ENCODE measurements at places on chromosomes 16 and 17. TPM values are rescaled to one million over a fixed set of nuclear protein-coding genes. Genes with fewer than 3 reads are reported as not detected.

The SOST gene
- 0.50 TPM for total RNA-seq

DNA sequence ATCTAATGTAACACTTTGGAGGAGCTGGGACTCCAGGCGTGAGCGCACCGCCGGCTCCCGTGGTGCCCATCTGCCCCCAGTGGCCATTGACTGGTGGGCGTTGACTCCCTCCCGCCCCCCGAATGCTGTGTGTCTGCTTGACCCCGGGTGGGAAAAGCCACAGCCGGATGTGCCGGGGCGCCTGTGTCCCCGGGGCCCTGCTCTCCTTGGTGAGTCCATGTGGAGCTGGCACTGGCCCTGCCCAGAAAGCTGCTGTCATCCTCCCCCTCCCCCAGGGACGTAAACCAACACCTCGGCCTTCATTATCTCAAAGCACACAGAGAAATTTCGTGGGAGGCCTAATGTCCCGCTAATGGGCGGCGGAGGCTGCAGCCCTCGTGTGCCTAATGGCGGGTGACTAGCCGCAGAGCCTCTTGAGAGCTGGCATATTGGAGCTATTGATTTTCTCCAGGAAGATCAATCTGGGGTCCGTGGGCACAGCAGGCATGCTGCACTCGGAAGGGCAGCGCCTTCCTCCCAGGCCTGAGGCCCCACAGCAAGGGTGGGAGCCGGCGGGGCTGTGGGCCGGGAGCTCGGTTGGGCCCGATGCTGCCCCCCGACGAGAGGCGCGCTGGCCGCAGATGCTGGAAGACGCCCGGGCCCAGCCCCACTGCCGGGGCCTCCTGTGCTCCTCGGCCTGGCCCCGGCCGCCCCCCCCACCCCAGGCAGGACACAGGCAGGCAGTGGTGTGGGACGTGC, 4.0 kb upstream of the PERCC1 start:
- H3K27me3 ChIP-seq = no peaks in the 10 kb centered on the region
- peaks cover 18% of the 10 kb centered on the region for H3K36me3 ChIP-seq

The ARL5C gene
- not detected for total RNA-seq

- H3K4me3 ChIP-seq = no peak overlapping the region
- H3K36me3 ChIP-seq = no peaks in the 10 kb centered on the region
- H3K4me1 ChIP-seq = peaks cover 40% of the 10 kb centered on the region
- H3K27ac ChIP-seq = no peak overlapping the region
- H3K27me3 ChIP-seq = peaks cover 26% of the 10 kb centered on the region
Observed at GRCh38 chr16:56679818-56680217, 2.5 kb upstream of the MT1X start.

DNA sequence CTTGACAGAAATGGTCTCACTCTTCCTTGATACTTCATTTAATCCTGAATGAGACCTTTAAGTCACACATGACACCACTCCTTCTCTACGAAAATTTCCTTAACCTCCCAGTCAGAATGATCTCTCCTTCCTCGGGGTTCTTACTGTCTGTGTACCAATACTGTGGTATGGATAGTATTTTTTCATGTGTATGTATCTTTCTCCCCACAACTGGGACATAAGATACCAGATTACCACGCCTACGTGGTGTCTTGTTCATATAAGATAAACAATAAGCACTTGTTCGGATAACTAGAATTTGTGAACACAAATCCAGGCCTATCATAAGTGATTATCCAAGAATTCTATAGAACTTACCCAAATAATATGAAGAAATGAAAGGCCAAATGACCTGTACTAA, 11.3 kb downstream of the NUP88 start:
- no peak overlapping the region for H3K4me3 ChIP-seq
- no peak overlapping the region for H3K27ac ChIP-seq

GRCh38 chr16:59459806-59460205, 725.7 kb upstream of the GOT2 start:
- H3K27me3 ChIP-seq = no peaks in the 10 kb centered on the region
- H3K27ac ChIP-seq = no peak overlapping the region
- no peak for DNase-seq
- H3K4me3 ChIP-seq = no peak overlapping the region
- H3K36me3 ChIP-seq = no peaks in the 10 kb centered on the region
- no peaks in the 10 kb centered on the region for H3K4me1 ChIP-seq

DNA sequence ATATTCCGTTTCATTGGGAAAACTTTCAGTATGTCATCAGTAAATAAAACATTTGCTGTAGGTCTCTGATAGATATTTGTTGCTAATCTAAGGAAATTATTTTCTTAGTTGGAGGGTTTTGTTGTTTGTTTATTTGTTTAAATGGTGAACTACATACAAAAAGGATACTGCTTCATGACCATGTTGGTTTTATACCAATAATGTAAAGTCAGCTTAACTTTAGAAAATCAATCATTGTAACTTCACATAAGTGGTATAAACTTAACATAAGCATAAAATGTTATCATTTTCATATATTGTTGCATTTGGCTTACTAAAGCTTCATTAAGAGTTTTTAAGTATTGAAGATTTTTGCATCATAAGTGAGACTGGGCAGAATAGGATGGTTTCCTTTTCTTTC, 57.9 kb downstream of the NSRP1 start:
- peaks cover 5% of the 10 kb centered on the region for H3K36me3 ChIP-seq
- H3K4me1 ChIP-seq = no peaks in the 10 kb centered on the region
- H3K4me3 ChIP-seq = no peak overlapping the region

- DNase-seq = no peak
- peaks cover 7% of the 10 kb centered on the region for H3K4me1 ChIP-seq
- peaks cover 60% of the 10 kb centered on the region for H3K36me3 ChIP-seq
- no peaks in the 10 kb centered on the region for H3K27me3 ChIP-seq
- no peak overlapping the region for H3K27ac ChIP-seq
- no peak overlapping the region for H3K4me3 ChIP-seq
Observed at GRCh38 chr17:34999456-34999855, 19.1 kb downstream of the LIG3 start.

GRCh38 chr17:44122816-44123355, 555 bp downstream of the HDAC5 start:
- peaks cover 12% of the 10 kb centered on the region for H3K36me3 ChIP-seq
- peak overlapping the region; percentile 90 for H3K4me3 ChIP-seq

Measured in spinal cord (tissue), 10 donors.